ENCODE measurements at places on chromosomes 5 and 9.

DNA sequence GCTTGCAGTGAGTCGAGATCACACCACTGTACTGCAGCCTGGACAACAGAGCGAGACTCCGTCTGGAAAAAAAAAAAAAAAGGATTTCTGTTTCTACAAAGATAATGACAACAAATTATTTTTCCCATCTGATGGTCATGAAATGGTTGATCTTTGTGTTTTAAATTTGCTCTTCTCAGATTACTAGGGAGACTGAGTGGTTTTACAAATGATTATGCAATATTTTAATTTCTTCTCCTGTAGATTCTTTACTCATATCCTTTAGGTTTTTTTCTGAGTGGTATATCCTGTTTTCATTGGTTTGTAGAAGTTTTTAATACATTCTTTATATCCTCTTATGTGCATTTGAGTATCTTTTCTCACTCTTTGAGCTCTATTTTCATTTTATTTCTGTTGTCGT, 20.6 kb upstream of the AUH start:
- no peak for DNase-seq

GRCh38 chr5:167311340-167311739, 980.1 kb upstream of the WWC1 start:
- no peak for DNase-seq

DNA sequence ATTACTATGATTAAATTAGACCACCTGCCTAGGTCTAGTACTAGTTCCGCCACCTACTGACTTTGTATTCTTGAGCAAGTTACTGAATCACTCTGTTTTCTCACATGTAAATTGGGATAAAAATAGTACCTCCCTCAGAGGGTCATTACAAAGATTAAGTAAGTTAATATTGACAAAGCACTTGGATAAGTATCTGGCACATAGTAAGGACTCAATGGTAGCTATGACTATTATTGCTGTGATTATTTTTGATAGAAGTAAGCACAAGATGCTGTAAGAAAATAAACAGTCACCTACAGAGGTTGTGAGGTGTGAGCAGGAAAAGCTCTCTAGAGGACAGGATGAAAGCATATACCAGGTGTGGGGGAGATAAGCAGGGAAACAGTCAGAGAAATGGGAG, 173.1 kb upstream of the PAPPA start:
- no peak for DNase-seq

DNA sequence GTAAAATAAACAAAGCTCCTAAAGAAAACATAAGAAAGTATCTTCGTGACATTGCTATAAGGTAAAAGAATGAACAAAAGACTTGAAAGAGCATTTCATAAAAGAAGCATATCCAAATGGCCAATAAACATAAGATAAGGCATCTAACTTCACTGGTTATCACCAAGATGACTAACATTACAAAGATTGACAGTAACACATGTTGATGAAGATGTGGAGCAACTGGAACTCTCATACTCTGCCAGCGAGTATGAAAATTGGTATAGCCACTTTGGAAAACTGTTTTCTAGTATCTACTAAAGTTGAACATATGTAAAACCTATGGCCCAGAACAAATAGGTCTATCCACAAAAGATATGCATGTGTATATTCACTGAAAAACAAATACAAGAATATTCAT, 150.5 kb downstream of the SNX18 start:
- DNase-seq = no peak

All from NCI-H69 (cell line).